H4 (cell line): ENCODE measurements at places on chromosomes 3 and 15. TPM values are rescaled to one million over a fixed set of nuclear protein-coding genes. Genes with fewer than 3 reads are reported as not detected.
A peak's percentile ranks its signal among the peaks of the same experiment; 100 is the strongest.

TRA2B gene
- total RNA-seq: 336 and 367 TPM in 2 replicates

PP2D1 gene
- not detected in 2 replicates for total RNA-seq

ONECUT1 gene
- total RNA-seq: 0.10 TPM in 1 of 2 replicates, not detected in the other

THRB gene
- 1.2 and 4.2 TPM in 2 replicates for total RNA-seq

CHRM5 gene
- total RNA-seq: not detected in 2 replicates

SNX4 gene
- 43.3 and 53.4 TPM in 2 replicates for total RNA-seq

QARS1 gene
- total RNA-seq: 139 and 150 TPM in 2 replicates

DGKG gene
- 18.4 and 26.1 TPM in 2 replicates for total RNA-seq

PRRT3 gene
- 3.0 and 3.4 TPM in 2 replicates for total RNA-seq

ISLR gene
- 0.06 TPM in 1 of 2 replicates, not detected in the other for total RNA-seq

CLEC3B gene
- 0.37 and 1.3 TPM in 2 replicates for total RNA-seq

DNA sequence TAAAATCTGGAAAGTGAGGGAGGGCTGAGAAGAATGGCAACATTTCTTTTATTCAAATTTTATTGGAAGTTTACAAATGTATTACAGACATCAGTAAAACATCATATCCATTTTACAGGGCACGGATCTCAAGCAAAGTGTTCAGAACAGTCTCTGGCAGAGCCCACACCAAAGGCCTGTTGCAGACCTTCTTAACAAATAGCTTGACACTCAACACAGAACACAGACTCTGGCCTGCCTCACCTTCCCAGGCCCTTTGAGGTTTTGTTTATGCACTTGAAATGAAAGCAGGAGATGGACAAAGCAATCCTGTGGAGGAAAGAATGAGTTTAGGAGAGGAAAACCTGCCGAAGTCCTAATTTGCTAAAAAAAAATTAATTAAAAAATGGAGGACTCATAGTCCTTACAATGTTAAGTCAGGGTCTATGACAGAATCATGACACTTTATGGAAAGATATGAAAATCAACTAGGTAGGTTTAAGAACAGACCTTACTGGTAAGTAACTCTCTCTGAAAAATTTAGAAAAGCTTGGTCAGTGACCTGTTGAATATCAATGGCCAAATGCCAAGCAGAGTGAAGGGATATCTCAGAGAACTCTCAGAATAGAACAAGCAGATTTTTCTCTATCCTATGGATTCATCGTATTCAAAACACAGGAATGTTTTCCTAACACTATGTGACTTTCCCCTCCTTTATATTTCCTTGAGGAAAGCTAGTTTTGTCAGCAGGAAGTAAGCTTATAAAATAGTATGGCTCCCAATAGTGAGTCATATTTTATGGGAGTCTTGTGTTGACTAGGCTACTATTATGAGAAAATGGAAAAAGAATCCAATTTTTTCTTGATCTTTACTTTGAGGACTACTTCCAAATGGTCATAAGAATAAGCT, 70.8 kb upstream of the PSMD6 start:
- no peak for DNase-seq

DNA sequence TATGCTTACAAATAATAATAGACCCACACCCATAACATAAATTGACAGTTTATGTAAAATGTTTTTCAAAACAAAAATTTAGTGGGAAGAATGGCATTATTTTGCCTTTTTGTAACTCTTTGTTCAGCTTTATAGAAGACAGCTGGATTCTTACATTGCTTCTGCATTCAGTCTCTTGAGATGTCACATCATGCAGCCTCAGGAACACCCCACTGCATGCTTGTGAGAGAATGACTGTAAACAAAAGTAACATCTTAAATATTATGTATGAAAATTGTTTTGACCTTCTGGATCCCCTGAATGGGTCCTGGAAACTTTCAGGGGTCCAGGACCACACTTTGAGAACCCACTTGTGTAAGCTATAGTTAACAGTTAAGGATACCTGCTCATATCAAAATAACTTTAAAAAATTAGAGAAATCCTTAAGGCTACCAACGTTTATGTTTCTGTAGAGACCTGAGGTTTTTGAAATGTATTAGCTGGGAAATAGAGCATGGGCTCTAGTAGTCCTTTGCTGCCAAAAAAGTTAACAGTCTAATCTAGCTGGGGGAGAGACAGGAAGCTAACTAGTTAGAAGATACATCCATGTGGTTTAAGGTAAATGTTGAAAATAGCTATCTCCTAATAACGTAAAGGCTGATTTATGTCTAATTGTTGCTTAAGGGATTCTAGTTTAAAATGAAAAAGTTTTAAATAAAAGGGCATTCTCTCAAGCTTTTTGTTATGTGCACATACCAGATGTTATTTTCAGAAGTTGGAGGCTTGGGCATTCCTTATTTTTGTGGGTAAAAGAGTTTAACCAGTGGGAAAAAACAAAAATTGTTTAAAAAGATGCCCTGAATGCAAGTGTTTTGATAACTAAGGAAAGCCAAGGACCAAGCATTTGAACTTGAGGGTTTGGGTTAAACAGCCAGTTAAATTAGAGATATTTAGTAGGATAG, 3.8 kb downstream of the USP3 start:
- no peak for DNase-seq

DNA sequence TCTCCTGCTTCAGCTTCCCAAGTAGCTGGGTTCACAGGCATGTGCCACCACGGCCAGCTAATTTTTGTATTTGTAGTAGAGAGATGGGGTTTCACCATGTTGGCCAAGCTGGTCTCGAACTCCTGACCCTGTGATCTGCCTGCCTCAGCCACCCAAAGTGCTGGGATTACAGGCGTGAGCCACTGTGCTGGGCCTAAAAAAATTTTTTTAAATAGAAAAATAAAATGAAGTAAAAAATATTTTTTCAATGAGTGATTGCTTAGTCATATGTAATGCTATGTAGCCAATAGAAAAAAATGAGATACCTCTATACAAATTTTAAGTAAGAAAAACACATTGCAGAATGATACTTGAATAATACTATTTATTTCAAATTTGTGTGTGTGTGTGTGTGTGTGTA, 27.9 kb upstream of the SLC30A4 start:
- DNase-seq: no peak

GRCh38 chr3:7546253-7546652, 685.3 kb downstream of the GRM7 start:
- peak; percentile 20 for DNase-seq

- DNase-seq: no peak
Measured at GRCh38 chr3:58691997-58692396, 25.4 kb upstream of the FAM3D start.

GRCh38 chr15:74173380-74174218, at the start of gene ISLR:
TSS of gene ISLR (plus strand) at chr15:74173710. CDS start at chr15:74174859, 1,149 bp downstream.
- DNase-seq: no peak

DNA sequence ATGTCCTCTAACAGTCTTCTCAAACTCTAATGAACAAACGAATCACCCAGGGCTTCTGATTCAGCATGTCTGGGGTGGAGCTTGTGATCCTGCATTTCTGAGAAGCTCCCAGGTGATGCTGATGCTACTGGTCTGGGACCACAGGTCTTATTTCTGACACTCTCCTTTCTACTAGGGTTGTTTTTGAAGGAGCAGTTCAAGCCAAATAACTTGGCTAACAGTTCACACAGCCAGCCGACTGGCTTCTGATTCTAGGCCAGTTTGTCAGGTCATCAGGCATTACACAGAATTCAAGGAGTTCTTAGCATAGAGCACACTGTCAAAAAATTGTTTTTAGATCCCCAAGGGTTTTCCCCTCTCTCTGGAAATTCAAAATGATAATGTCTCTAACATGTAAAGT, 100.7 kb downstream of the TIGIT start:
- DNase-seq: no peak

GRCh38 chr3:56885879-56886278, 84.1 kb upstream of the ARHGEF3 start:
- no peak for DNase-seq

DNA sequence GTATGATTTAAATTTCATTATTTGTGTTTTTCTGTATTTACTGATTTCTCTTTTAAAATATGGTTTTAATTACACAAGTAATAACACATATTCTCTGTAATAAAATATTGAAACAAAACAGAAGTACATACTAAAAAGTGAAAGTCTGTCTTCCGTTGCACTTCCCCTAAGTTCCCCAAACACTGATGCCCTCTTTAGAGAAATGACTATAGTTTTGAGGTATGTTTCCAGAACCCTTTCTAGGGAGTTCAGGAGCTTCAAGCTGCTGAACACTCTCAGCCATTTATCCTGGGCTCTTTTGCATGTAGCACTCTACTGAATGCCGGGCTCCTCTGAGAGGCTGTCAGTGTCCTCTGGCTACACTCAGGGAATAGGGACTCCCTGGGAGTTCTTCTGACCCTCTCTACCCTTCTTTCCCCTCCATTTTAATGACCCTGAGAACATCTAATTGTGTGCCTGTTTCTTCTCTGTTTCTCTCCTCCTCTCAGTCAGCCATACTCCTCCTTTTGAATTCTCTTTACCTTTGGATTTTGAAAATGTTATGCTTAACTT, 60.4 kb upstream of the KCNAB1 start:
- no peak for DNase-seq

DNA sequence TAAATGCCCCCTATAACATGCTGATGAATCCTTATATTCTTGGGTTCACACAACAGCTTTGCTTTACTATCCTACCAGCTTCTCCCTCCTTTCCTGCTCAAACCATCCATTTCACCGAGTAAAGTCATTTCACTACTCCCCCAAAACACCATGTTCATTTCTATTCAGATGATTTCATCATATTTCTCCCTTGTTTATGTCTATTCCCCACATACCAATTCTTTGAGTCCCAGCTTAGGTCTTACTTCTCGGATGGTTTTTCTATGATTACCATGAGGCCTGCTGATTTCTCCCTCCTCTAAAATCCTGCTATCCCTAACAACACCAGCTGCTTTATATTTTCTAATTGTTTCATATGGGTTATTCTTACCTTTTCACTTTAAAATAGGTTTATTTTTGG, 231.4 kb downstream of the TIGIT start:
- DNase-seq: no peak
